ENCODE measurements at places on chromosomes 16 and 17. TPM values are rescaled to one million over a fixed set of nuclear protein-coding genes. Genes with fewer than 3 reads are reported as not detected.

Gene KRT27
- not detected for total RNA-seq

Gene KRT20
- not detected for total RNA-seq

Gene INPP5K
- 40.1 TPM for total RNA-seq

Gene TBC1D3L
- 3.8 TPM for total RNA-seq

Gene NDUFAF8
- total RNA-seq = 43.1 TPM

Gene ZDHHC7
- total RNA-seq = 75.7 TPM

Gene CDRT15L2
- total RNA-seq = not detected

Gene KRT9
- total RNA-seq = not detected

Gene RTN4RL1
- total RNA-seq = 0.43 TPM

Gene FAM234A
- 42.7 TPM for total RNA-seq

Gene PDE6G
- total RNA-seq = not detected

Gene GAST
- total RNA-seq = not detected

Gene DCUN1D3
- total RNA-seq = 18.3 TPM

Gene NPIPA5
- 0.24 TPM for total RNA-seq

Gene CDH5
- total RNA-seq = 0.48 TPM
